ENCODE measurements at places on chromosomes 4 and X.

DNA sequence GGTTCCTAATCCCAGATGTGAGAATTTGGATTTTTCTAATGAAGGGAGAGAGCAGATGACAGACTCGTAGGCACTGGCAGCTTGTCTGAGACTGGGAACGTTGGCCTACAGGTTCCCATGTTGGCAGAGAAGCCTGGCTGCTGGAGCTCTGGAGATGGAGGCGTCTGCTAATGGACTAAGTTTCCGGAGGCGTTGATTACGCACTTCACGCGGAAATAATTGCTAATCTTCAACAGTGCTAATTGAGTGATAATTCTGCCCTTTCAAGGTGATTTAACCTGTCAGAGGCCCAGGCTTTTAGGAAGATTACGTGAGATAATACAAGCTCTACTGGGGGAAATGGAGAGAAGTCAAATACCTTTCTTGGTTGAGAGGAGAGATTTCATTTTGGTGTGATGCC lies 77.4 kb downstream of the PSAPL1 start:
- DNase-seq = no peak

DNA sequence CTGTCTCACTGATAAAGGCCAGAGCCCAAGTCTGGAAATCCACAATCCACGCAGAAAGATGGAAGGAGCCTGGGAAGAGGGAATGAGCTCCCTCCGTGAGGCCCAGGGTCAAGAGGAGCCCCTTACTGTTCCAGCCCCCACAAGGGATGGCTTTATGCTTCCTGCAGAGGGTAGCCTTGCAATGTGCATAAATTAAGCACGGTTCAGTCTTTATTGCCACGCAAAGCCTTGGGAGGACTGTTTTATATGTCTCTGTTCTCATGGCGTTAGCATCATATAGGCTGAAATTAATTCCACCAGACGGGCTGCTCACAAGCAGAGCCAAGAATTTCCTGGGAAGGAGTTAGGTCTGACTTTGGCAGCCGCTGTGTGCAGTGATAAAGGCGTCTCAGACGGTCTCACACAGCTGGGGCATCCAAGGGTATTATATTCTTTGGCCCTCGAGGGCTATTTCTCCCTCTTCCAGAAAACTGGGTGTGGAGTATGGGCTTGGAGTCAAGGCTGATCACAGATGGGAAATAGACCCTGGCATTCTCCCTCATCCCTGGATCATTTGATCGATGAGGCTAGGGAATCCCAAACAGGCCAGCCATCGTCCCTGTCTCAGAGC lies 38.5 kb downstream of the CYTL1 start:
- DNase-seq = no peak

DNA sequence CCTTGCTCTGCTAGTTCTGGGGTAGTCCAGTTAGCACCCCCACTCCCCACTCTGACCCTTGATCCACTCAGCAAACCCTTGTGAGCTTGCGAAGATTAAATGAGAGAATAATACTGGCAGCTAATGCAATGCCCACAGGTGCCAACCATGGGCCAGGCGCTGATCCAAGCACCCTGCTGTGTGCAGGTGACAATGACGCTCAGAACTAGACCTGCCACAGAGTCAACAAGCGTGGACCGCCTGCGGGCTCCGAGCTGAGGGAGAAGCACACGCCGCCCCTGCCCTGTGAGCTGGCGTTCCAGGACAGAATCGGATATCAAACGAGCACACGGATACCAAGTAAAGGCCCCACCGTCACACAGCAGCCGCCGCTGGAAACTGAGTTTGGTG lies 129.2 kb downstream of the FAM53A start:
- no peak for DNase-seq

- no peak for DNase-seq
These were observed 403.7 kb downstream of the IL15 start for GRCh38 chr4:142040043-142040442.

GRCh38 chr4:99215521-99215920 lies 3.5 kb downstream of the ADH6 start:
- no peak for DNase-seq

DNA sequence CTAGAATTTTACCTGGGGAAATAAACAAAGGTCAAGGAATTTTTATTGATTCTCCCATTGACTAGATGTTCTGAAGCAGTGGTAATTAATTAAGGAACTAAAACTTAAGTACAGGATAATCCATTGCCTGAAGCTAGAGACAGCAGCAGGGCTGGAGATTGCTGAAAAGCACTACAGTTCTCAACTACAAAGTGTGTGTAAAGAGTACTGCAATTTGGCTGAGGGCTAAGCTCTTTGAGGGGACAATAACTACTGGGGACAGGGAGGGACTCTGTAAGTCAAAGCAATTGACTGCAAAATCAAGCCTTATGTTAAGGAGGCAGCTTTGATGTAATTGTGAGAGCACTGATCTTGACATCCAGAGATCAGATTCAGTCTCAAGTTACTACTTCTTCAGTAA lies 260.4 kb downstream of the GALNTL6 start:
- no peak for DNase-seq

DNA sequence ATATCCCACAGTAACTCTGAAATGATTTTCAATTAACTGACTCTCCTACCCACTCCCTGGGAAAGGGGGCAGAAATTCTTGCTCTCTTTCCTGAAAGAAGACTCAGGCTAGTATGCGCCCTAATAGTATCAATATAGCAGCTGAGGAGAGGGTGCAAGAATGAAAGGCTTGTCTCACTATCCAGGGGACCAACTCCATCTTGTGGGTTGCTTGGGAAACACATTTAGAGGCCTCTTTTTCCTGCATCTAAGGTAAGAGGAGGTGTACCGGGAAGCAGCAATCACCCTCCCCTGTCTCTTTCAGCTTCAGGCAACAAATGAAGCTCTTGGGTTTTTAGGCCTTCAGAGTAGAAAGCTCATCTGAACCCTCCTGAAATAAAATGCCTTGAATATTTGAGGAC lies 11.3 kb downstream of the TMEM255A start:
- peak; percentile 23 for DNase-seq

GRCh38 chr4:189613207-189613606 lies 327.5 kb upstream of the FRG1 start:
- no peak for DNase-seq

- no peak for DNase-seq
These were observed 55.9 kb downstream of the EIF4E start for GRCh38 chr4:98873059-98873458.
